Stimulated activated CD8-positive, alpha-beta memory T cell treated with anti-CD3 and anti-CD28 coated beads, Interleukin-4, amount 100 ng/mL, for 24 hours (primary cell): ENCODE measurements at places on chromosomes 3 and 15.
A peak's percentile ranks its signal among the peaks of the same experiment; 100 is the strongest.

DNA sequence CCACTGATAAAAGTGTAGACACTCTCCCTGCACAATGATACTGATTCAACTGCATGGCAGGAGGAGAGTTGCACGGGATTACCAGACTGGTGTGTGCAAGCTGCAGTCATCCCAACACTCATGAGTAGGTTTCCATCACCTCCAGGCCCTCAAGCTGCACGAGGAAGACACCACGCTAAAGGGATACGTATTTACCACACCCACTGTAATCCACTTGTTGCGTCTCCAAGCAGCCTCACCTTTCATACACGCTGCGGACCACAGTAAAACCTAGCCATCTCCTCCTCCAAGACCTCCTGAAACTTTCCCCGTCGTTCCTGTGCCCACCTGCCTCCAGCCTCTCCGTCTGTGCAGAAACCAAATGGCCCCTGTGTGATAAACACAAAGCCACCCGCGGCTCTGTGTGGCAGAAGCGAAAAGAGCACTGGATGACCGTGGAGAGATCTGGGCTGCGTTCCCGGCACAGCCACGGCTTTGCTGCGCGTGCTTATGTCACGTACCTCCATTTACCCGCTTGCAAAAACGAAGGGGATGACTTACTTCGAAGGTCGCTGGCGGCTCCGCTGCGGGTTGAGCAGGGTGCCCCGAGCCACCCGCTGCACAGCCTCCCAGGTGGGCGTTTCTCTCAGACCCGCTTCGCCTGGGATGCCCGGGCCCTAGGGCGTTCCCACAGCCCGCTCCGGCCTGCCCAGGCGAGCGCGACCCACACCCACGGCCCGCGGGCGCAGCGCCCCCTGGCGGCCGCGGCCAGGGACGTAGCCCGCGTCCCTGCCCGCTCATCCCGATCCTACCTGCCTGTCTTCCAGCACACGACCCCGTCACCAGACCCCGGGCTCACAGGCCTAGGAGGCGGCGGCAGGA, 643 bp downstream of the ABCC5 start:
- peak; percentile 27 for DNase-seq

- DNase-seq = no peak
Measured at GRCh38 chr3:20008646-20009045, 3.4 kb downstream of the PP2D1 start.

- DNase-seq = no peak
Measured at GRCh38 chr3:44568561-44568960, 13.6 kb downstream of the ZKSCAN7 start.

DNA sequence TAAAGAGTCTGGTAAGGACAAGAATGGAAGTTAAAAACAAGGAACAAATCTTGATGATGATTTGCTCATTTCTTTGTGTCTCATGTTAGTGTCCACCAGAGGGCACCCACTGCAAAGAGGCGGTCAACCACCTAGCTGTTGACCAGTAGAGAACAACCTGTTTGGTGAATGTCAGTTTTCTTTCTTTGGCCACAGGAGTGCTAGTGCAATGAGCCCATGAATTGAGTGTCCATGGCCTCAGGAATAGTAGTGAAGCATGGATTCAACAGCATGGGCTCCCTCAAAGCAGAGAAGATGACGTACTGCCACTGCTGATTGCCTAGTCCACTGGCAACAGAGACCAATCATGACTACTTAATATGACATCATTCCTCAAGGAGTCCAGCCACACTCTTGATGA, 10.7 kb upstream of the CNTN6 start:
- DNase-seq = no peak

DNA sequence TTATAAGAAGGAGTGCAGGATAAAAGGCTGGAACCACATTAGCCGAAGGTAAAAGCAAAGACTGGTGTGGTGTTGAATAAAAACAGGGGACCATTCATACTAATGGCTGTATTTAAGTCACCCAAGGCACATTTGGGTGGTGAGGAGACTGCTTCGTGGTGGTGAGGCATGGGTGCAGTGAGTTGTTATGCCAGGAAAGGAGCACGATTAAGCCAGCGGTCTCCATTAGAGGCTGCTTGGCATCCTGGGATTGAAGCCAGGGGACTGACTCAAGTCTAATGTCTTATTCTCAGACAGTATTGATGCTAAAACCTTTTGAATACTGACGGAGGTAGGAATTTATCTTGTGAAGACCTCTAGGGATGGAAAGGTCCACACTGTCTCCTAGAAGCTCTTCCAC, 21.9 kb downstream of the FEM1B start:
- DNase-seq = no peak

DNA sequence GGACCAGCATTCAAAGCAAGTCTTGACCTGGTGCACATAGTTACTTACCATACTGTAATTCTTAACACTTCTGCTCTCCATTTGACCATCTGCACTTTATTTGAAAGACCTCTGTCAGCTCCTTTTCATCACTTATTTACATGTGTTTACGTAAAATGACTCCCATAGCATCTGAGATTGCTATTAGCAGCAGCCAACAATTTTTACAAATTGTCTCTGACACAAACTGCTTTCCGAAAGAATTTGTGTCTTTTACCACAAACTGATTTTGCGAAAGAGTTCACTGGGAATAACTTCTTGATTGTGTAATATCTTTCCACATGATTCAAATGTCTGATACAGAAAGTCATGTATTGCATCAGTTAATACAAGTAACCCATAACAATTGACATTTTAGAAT, 144.1 kb upstream of the PEX5L start:
- DNase-seq = no peak

DNA sequence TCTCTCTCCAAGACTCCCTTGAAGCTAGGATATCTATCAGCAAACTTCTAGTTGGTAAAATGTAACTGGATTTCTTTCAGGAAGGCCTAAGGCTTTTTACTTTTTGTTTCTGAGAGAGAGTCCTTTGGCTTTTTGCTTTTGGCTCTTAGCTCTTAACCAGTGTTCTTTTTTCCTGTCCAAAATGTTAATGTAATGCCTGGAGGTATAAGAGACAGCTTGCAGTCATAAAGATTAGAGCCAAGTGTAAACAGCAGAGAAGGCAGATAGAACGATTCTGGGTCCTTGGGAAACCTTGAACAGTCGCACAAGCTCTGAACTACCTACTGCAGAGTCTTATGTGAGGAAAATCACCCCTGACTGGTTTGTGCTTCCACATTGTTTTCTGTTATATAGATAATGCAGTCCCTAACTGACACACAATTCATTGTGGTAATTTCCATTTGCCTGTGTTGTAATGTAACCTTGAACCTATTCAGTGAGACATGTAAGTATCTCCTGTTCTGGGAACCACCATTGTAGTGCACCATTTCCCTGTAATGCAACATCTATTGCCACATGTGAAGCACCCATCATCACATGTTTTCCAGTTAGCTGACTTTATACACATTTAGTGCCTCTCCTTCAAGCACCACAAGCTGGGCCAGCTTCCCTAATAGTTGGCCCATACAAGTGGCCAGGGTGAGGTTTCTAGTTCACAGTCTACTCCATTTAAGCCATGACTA, 1311.9 kb downstream of the ROBO1 start:
- no peak for DNase-seq

DNA sequence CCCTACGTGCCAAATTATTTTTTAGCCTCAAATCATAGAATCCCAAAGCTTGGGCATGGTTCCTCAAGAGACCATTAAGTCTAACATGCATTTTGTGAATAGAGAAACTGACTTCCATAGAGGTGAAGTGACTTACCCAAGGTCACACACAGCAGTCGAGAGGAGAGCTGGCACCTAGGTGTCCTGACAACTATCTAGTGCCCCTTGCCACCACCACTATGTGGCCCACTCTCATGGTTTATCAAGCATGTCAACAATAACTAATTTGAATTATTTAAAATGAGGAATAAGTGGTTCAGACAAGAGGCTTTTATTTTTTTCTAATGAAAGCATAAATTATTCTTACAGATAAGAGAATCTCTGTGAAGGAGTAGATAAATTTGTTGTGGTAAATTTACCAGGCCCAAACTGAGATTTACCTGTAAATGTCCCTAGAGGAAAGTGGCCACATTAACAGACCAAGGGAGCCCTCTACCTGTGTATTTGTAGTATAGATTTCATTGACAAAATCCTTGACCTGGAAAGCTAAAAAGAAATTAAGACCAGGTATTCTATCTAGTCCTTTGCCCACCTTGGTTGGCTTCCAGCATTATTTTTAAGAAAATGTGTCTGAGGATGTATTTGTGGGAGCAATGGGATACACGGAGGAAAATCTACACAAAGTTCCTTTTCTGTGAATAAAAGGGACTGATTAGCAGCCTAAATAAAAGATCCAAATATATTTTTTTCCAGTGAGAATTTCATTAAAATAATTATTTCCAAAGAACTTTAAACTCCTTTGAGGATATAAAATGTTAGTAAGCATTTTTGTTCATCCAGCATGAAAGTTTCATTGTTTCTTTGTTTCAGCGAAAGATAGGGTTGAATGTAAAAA, 49.1 kb downstream of the IQCH start:
- no peak for DNase-seq

- DNase-seq = no peak
Measured at GRCh38 chr3:156769721-156770654, 56.2 kb upstream of the LEKR1 start.

DNA sequence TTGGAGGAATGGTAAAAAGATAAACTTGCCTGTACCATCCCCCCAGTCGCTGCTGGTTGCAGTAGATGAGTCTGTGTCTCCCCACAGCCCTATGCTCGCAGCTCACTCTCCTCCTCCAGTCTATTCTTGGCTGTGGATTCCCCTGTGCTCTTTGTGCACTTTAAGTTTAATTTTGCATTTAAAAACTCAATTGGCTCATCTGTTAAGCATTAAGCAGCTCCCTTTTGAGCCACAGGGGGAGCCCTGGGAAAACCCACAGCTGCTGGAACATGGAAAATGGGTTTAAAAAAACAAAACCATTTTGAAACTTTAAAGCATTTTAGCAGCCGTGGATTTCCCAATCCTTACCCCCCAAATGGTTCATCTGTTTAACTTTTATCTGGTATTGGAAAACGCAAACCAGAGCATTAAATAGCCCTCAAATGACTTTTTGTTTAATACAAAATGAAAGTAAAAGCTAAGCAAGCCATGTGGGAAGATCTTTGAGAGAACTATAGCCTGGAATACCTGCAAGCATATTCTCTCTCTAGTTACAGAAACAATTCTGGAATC, 536.9 kb downstream of the ZIC1 start:
- DNase-seq = no peak

DNA sequence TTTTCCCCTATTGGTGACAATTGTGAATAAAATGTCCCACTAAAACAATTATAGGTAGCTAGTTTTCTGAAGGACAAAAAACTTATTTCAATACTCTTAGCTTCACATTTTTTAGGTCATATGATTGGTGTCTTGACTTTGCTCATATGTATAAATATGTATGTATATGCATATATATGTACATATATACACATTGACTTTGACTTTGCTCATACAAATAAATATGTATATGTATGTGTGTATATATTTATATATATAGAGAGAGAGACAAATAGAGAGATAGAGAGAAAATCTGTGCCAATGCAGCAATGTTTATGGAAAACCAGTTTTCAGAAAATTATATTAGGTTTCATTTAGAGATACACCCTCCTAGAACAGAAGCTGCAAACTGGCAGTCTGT, 5.7 kb downstream of the MDFIC2 start:
- no peak for DNase-seq

DNA sequence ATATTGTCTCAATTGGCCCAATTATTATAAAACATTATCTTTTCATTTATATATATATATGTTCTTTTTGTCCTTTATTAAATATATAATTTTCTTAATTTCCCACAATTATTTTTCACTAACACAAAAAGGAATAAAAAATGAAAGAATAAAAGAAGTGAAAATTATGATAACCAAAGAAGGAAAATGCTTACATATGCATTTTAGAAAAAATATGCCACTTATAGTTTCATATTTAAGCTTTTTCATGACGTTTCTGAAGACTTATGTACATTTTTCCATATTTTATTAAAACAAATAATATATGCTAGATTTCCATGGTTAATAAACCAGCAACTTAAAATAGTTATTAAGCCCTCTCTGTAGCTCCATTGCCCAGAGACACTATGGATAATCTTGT, 34.9 kb upstream of the ARHGEF26 start:
- DNase-seq = no peak

DNA sequence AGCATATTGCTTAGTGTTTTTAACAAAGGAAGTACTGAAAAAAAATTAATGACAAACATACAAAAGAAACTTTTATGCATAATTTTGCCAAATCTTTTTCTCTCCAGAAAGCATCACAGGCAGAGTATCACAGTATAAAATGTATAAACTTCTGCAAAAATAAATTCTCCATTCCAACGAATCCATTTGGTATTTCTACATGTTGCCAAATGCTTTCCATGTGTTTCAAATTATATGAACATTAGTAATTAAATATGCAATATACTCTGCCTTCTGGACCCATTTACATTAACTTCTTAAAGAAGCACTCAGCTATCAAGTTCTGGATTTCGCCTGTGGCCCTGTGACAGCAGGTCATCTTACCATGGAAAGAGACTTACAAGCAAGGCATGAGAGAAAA, 189.1 kb upstream of the ALCAM start:
- no peak for DNase-seq

- DNase-seq = no peak
Measured at GRCh38 chr15:32861761-32862160, 144.0 kb downstream of the GREM1 start.

GRCh38 chr3:124227150-124227630, 235.3 kb upstream of the ROPN1 start:
- no peak for DNase-seq

GRCh38 chr15:96353416-96353929, 23.0 kb downstream of the NR2F2 start:
- DNase-seq = no peak

DNA sequence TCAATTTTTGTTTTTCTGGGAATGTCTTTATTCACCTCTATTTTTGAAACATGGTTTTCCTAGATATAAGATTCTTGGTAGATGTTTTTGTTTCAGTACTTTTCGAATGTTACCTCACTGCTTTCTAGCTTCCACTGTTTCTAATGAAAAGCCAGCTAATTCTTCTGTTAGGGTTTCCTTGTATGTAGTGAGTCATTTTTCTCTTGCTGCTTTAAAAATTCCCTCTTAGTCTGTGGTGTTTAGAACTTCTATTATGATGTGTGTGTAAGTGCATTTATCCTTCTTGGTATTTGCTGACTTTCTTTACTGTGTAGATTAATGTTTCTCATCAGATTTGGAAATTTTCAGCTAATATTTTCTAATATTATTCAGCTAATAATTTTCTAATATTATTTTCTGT, 151.1 kb upstream of the OSTN start:
- no peak for DNase-seq

- DNase-seq = no peak
Measured at GRCh38 chr3:9852528-9852927, 8.7 kb upstream of the RPUSD3 start.

GRCh38 chr3:119044593-119044992, 9.9 kb upstream of the IGSF11 start:
- no peak for DNase-seq
